ENCODE measurements at places on chromosomes 6 and 20.

GRCh38 chr6:34585512-34586061, 29.5 kb upstream of the SPDEF start:
- no peak for DNase-seq

DNA sequence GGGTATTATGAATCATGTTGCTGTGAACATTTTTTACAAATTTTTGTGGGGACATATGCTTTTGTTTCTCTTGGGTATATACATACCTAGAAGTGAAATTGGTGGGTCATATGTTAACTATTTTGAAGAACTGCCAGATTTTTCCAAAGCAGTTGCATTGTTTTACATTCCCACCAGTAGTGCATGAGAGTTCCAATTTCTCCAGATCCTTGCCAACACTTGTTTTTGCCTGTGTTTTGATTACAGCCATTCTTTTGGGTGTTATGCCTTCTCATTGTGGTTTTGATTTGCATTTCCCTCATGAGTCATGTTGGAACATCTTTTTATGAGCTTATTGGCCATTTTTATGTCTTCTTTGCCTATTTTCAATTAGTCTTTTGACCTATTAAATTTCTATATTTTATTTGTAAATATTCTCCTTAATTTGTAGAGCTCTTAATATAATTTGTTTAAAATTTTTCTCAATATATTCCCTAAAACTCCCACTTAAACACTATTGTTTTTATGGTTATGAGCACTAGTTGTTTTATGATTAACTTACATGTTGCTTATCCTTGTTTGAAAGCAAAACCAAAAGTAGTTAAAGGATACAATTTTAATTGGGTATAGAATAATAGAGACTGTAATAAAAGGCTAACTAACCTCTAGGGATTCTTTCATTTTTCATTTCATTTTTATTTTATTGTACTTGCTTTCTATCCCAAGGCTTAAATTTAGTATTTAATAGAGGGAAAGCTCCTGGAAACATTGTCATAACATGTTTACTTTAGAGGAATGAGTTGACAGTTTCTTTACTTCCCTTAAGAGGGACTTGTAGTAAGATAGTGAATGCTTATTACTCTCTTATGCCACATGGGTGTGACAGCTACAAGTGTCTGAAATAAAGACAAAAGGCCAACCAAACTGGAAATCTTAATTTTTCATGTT, 5.5 kb downstream of the UBR2 start:
- DNase-seq = no peak

DNA sequence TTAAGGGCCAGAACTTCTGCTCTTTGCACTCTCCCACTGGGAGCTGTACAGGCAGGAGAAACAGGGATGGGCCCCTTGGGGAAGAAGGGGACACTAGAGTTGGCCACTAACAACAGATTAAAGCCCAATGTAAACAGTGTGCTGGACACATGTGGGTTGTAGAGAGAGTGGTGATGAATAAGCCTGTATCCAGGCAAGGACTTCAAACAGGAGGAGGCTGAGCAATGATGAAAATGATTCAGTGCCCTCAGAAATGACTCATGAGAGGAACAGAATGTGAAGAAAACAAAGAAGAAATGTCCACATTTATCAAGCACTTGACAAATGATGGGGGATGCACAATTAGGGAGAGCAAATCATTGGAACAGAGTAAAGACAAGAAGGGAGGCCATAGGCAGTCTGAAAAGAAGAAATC, 242.3 kb downstream of the TBX18 start:
- no peak for DNase-seq

DNA sequence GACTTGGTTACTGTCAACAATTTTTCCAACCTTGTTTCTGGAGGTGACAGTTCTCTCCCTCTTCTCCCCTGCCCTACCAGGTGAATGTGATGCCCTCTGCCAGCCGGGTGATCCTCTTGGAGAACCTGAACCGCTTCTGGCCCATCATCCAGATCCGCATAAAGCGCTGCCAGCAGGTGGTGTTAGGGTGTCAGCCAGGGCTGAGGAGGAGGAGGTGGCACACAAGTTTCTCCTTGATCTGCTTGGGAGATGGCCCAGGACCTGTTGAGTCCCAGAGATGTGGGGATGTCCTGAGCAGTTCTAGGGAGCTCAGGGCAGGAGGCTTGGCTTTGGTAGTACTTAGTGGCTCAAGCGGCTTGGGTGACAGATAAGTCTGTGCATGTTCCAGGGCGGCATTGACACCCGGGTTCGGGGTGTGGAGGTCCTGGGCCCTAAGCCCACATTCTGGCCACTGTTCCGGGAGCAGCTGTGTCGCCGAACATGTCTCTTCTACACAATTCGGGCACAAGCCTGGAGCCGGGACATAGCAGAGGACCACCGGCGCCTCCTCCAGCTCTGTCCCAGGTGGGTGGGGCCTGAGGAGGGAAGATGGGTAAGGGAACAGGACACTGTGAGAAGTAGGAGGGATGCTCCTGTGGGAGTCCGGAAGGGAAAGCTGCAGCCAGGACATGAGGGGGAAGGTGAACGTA, 21.2 kb downstream of the CUL9 start:
- no peak for DNase-seq

DNA sequence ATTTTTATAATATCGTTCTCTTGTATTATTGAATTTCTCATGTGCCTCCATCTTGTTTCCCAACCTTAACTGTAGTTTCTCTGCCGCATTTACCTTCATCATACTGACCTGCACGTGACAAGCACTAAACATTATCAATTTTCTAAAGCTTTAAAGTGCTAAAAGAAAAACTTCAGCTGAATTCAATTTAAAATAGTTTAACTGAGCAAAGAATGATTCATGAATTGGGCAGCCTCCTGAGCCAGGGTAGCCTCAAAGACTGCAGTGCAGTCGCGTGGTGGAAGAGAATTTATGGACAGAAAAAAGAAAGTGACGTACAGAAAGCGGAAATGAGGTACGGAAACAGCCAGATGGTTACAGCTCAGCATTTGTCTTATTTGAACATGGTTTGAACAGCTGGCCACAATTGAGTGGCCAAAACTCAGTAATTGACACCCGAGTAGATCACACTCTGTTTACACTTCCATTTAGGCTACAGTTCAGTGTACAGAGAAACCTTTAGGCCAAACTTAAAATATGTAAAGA, 4.2 kb upstream of the ZDHHC14 start:
- DNase-seq = no peak

DNA sequence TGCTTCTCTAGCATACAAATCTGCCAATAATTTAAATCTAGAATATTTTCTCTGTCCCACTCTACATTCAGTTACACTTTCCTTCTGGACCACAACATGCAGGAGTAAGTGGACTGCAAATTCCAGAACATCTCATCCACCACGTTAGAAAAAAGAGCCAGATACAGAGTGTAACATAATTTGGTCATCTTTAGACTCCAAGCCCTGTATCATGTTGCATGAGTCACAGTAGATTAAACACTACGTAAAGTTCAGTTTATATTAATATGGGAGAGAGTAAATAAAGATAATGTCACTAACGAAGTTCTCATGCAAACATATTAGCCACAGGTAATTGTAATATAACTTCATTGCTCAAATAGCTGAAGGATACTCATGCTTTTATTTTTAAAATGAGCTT, 327.0 kb downstream of the C6orf118 start:
- DNase-seq = no peak

DNA sequence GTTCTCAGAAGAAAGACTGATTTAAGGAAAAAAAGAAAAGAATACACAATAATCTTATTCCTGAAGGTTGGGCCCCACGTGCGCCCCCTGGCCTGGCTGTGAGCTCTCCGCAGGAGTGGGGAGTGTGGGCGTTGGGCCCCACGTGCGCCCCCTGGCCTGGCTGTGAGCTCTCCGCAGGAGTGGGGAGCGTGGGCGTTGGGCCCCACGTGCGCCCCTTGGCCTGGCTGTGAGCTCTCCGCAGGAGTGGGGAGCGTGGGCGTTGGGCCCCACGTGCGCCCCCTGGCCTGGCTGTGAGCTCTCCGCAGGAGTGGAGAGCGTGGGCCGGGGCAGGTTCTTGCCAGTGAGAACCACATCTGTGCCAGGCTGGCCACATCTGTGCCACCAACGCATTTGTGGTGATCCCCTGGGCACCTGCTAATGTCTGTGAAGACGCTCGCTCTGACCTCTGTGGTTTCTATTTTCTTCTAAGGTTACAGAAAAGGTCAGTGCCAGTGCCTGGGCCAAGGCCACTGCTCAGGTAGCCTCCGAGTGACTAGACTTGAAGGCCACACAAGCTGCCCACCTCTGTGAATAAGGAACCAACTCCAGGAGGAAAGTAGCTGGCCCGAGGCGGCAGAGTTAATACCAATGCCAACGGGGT, 41.0 kb downstream of the WDR27 start:
- no peak for DNase-seq

DNA sequence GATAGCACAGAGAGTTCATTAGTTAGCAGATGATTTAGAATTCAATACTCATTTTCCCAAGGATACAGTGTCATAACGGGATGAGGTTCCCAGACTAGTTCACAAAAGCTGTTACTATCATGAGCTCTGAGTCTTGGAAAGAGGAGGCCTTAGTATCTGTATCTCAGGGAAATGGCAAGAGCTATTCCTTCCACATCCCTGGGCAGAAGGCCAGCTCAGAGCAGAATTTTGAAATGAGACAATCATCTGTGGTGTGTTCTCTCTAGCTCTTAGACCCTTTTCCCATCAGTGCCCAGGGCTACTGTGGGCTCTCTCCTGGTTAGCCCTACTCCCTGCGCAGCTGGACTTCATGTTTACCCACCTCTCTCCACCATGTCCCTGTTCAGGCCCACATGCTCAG, 64.5 kb downstream of the JAG1 start:
- DNase-seq = no peak

DNA sequence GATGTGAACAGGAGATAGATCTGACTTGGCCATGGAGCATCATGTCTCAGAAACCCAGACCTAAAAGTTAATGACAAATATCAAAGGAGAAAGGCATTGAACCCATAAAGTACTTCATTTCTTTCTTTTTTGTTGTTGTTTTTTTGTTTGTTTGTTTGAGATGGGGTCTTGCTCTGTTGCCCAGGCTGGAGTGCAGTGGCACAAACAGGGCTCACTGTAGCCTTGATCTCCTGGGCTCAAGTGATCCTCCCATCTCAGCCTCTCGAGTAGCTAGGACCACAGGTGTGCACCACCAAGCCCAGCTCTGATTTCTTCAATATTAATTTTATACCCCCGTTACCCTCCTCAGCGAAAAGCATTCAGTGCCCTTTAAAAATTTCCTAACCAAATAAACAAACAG, 45.8 kb downstream of the KIF16B start:
- no peak for DNase-seq

DNA sequence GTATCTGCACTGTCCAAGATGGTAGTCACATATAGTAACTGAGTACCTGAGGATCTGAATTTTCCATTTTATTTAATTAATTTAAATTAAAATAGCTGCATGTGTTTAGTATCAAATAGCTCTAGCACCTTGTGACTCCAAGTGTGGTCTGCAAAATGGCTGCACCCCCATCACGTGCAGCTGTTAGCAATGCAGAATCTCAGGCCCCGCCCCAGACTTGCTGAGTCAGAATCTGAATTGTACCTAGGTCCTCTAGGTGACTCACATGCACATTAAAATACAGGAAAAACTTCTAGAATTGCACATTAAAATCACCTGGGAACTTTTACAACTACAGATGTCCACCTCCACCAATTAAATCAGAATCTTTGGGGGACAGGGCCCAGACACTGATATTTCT, 19.2 kb upstream of the FAM83C start:
- DNase-seq = peak; percentile 74

- DNase-seq = no peak
Measured at GRCh38 chr6:113433335-113433991, 423.7 kb upstream of the MARCKS start.

DNA sequence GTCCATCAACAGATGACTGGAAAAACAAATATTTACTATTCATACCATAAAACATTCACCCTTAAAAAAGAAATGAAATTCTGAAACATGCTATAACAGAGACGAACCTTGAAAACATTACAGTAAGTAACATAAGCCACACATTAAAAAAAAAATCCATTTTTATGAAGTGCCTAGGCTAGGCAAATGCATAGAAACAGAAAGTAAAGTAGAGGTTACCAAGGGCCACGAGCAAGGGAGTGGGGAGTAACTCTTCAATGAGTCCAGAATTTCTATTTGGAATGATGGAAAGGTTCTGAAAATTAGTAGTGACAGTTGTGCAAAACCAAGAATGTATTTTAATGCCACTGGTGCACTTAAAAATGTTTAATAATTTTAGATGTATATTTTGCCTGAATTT, 47.7 kb downstream of the STAU1 start:
- no peak for DNase-seq

DNA sequence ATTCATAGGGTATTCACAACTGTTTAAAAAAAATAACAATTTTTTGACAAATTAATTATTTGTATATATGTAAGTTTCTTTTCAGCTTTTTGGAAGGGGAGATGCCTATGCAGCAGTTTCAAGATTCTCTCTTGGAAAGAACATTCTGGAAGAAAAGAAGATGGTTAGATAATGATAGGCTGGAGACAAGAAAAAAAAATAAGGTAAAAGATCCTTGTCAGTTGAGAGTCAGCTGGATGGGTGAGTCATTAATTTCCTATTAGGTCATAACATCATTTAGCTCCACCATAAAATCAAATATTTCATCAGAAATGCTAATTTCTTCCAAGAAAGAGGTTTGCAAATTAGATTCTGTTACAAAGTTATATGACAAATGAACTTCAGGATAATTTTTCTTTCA, 880.4 kb downstream of the EPHA7 start:
- DNase-seq = no peak

Measured in stimulated activated CD4-positive, alpha-beta T cell treated with anti-CD3 and anti-CD28 coated beads, Interleukin-4, amount 100 ng/mL, for 24 hours (primary cell).